Thyroid gland (tissue), 4 donors: ENCODE measurements at places on chromosomes 4 and X. TPM values are rescaled to one million over a fixed set of nuclear protein-coding genes. Genes with fewer than 3 reads are reported as not detected.

GRCh38 chr4:79959652-79960051, 113.4 kb downstream of the ANTXR2 start:
- no peaks in the 10 kb centered on the region for H3K27me3 ChIP-seq
- H3K27ac ChIP-seq, result no peak overlapping the region
- H3K4me3 ChIP-seq, result no peak overlapping the region
- no peaks in the 10 kb centered on the region for H3K36me3 ChIP-seq
- no peaks in the 10 kb centered on the region for H3K4me1 ChIP-seq

- H3K27me3 ChIP-seq, result no peaks in the 10 kb centered on the region
- DNase-seq, result no peak
Observed at GRCh38 chr4:169207436-169208089, 63.2 kb downstream of the SH3RF1 start.

- peak; percentile 49 for DNase-seq
- no peak overlapping the region for H3K27ac ChIP-seq
- H3K4me3 ChIP-seq, result no peak overlapping the region
- peaks cover 6% of the 10 kb centered on the region for H3K4me1 ChIP-seq
- no peaks in the 10 kb centered on the region for H3K36me3 ChIP-seq
- no peaks in the 10 kb centered on the region for H3K27me3 ChIP-seq
Observed at GRCh38 chr4:76748649-76749048, 149.3 kb downstream of the SOWAHB start.

NSUN7 gene
- 14.2 TPM for total RNA-seq

DNA sequence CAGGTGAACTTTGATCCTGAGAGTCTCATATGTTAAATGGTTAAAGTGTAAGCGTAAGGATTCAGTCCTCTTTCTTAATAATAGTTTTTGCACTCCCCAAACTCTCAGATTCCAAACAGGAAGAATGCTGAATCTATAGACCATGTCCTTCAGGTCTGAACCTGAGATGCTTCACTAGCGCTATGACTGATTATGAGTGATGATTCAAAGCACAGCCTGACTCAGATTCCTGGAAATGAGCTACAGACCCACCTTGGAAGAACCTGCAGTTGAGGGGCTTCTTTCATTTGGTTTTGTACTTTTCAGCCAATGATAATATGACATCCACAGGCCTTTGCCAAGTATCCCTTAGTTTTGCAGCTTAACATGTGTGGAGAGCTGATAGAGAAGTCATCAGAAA, 1.4 kb downstream of the EDNRA start:
- H3K27me3 ChIP-seq, result no peaks in the 10 kb centered on the region
- no peak overlapping the region for H3K4me3 ChIP-seq
- H3K27ac ChIP-seq, result no peak overlapping the region
- DNase-seq, result no peak
- H3K4me1 ChIP-seq, result peaks cover 3% of the 10 kb centered on the region

GRCh38 chr4:124018383-124019317, 622.1 kb downstream of the SPRY1 start:
- DNase-seq, result peak; percentile 18
- no peaks in the 10 kb centered on the region for H3K4me1 ChIP-seq
- no peaks in the 10 kb centered on the region for H3K36me3 ChIP-seq
- no peaks in the 10 kb centered on the region for H3K27me3 ChIP-seq
- H3K4me3 ChIP-seq, result no peak overlapping the region

GRCh38 chrX:148500423-148501385, at the start of gene AFF2:
Gene AFF2, plus strand, starts transcription at chrX:148500617. Its CDS starts 481 bp downstream, at chrX:148501098.
- no peak within 1 kb of the TSS for H3K27ac ChIP-seq
- peak within 1 kb of the TSS; percentile 5 for H3K4me3 ChIP-seq
- peaks cover 8% of the 10 kb centered on the region for H3K4me1 ChIP-seq
- H3K36me3 ChIP-seq, result no peaks in the 10 kb centered on the region
- DNase-seq, result peak; percentile 36

DNA sequence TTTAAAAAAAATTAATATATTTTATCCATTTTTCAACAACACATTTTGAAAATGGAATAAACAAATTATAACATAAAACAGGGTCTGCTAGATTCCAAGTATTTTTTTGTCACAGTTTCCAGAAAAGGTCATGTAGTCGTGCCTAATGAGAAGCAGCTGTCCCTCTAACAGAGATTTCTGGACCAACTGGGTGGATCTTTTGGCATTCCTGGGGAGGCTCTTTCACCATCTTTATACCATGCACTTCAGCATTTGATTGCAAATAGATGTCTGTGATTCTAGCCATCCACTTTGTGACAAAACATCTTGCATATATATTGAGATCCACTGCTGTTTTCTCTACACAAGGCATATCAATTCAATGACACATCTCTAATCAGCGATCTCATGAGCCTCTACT, 210.7 kb upstream of the LDB2 start:
- H3K36me3 ChIP-seq, result no peaks in the 10 kb centered on the region
- DNase-seq, result no peak
- H3K4me1 ChIP-seq, result no peaks in the 10 kb centered on the region
- no peak overlapping the region for H3K4me3 ChIP-seq

DNA sequence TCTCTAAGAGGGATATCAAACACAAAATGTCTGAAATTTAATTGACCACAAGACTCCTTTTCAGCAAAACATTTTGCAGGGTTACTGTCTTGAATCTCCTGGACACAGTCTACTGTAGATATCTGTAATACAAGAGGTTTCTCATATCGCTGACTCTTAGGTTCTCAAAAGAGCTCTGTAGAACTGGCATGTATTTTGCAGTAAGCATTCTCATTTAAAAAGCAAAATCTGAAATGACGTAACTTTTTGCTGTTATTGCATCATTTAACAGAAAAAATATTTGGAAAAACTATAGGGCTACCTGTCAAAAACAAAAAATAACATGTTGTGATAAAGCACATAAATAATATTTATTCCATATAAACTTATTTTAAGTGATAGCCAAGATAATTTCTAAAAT, 114.2 kb downstream of the CDS1 start:
- no peaks in the 10 kb centered on the region for H3K27me3 ChIP-seq
- H3K4me1 ChIP-seq, result no peaks in the 10 kb centered on the region

DCAF4L1 gene
- total RNA-seq, result 0.20 TPM

IL15 gene
- 25.3 TPM for total RNA-seq

DNA sequence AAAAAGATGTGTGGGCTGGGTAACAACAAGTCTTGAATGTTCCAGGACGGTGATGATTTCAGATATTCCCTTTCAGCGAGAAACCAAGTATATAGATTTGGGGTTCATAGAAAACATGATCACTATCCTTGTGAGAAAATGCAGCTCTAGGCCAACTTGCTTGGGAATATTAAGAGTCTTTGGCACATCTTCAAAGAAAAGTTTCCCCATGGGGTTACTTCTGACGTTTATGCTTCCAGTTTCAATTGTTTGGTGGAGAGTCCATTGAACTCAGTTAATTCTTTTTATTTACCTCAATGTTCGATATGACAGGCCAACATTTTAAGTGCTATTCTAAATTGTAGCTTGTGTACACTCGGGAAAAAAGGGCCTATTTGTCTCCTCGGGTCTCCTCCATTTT, 126.7 kb downstream of the NHS start:
- DNase-seq, result no peak
- no peak overlapping the region for H3K27ac ChIP-seq
- no peaks in the 10 kb centered on the region for H3K36me3 ChIP-seq
- H3K4me1 ChIP-seq, result no peaks in the 10 kb centered on the region

DNA sequence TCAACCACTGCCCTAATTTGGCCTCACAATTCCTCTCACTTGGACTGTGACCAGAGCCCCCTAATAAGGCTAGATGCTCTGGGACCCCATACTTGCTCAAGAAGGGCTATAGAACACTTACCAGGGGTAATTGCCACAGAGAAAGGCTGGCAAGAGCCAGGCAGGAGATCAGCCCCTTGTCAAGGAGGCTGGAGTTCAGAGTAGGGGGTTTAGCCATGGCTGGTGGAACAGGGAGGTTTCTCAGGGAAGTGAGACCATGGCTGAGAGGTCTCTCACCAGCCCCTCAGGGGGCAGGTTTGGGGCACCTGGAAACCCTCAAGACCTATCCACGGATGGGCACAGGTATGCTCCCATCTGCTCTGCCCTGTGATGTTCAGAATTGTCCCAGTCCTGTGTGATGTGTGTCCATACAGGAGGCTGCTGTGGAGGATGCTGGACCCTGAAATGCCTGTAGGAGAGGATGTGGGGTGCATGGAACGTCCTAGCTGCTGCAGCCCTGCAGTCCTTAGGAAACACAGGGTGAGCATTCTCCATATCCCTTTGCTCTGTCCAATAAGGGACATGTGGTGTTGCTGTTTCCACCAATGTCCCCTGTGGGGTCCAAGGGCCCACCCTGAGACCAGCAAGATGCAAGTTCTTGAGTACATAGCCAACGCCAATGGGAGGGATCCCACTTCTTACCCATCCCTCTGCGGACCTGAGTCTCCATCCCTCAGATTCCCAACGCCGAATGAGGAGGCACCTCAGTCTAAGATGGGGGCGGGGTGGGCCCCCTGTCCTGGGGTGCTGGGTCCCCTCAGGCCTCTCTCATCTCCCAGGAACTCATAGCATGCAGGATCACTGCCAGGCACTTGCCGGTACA, 16.4 kb upstream of the HSFX1 start:
- no peak overlapping the region for H3K4me3 ChIP-seq
- H3K36me3 ChIP-seq, result no peaks in the 10 kb centered on the region
- no peaks in the 10 kb centered on the region for H3K4me1 ChIP-seq
- DNase-seq, result no peak
- H3K27me3 ChIP-seq, result no peaks in the 10 kb centered on the region
- no peak overlapping the region for H3K27ac ChIP-seq

DNA sequence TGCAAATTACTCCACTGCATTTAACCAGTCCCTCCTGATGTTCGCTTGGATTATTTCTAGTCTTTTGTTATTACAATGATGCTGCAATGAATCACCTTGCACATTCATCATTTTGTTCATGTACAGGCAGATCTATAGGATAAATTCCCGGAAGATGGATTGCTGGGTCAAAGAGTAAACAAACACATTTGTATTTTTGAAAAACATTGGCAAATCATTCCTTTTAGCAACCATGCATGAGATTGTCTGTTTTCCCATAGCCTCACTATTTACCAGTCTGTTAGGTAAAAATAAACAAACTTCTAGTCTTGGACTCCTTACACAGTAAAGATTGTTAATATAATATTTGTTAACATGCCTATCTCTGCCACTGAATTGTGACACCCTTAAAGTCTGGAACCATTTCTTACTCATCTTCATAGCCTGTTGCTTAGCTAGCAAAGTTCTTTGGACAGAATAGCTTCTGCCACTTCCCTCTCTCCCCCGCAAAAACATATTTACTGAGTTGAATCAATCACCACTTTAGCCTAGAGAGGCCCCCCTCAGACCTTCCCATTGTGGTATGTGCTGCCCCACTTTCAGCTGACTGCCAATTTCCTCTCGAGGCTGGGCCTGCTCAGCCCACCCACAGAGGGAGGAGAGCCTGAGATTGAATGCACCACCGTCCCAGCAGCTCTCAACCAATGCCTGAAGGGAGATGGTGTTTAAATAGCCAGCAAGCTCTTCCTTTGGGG, 108.4 kb upstream of the ATXN3L start:
- H3K27me3 ChIP-seq, result no peaks in the 10 kb centered on the region
- DNase-seq, result no peak
- no peaks in the 10 kb centered on the region for H3K36me3 ChIP-seq
- no peak overlapping the region for H3K4me3 ChIP-seq
- no peaks in the 10 kb centered on the region for H3K4me1 ChIP-seq

CASP6 gene
- total RNA-seq, result 18.5 TPM

DNA sequence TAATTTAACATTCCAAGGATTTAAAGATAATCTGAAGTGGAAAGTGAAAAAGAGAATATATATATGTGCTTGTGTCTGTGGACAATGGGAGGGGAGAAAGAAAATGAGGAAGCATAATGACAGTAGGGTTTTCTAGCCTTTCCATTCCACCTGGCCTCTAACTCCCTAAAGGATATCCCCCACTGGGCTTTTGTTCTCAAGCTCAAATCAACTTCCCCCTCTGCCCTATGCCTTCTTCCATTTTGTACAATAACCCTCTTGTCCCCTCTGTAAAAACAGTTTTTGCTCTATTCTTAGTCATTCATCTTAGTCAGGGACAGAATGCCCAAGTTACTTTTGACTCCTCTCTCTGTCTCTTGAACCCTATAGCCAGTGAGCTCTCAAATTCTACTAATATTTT, 23.6 kb downstream of the ANTXR2 start:
- no peaks in the 10 kb centered on the region for H3K27me3 ChIP-seq
- H3K4me3 ChIP-seq, result no peak overlapping the region
- DNase-seq, result no peak
- peaks cover 7% of the 10 kb centered on the region for H3K4me1 ChIP-seq
- H3K27ac ChIP-seq, result no peak overlapping the region
- H3K36me3 ChIP-seq, result no peaks in the 10 kb centered on the region

CXCL10 gene
- total RNA-seq, result not detected

DNA sequence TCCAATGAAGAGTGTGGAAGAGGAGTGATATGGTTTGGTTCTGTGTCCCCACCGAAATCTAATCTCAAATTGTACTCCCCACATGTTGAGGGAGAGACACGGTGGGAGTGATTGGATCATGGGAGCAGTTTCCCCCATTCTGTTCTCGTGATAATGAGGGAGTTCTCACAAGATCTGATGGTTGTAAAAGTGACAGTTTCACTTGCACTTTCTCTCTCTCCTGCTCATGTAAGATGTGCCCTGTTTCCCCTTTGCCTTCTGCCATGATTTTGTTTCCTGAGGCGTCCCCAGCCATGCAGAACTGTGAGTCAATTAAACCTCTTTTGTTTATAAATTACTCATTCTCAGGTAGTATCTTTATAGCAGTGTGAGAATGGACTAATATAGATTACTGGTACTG, 39.6 kb downstream of the FAM47C start:
- DNase-seq, result no peak
- no peaks in the 10 kb centered on the region for H3K36me3 ChIP-seq
- H3K27ac ChIP-seq, result no peak overlapping the region
- H3K4me3 ChIP-seq, result no peak overlapping the region
- no peaks in the 10 kb centered on the region for H3K27me3 ChIP-seq

DNA sequence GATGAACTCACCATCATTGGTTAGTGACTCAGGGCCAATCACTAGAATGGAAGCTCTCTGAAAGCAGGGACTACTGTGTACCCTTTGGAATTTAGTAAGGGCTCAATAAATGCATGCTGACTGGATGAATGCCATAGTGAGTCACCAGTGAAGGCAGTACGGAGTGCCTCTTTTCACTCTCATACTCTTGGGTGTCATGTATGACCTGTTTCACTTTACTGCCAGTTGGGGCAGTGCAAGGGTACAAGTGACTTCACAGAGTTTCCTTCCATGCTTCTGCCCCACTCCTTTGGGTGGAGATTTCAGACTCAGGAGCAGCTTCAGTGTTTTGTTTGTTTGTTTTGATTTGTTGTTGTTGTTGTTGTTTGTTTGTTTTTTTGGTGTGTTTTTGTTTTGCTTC, 57.7 kb downstream of the SOX3 start:
- no peaks in the 10 kb centered on the region for H3K4me1 ChIP-seq
- no peak overlapping the region for H3K27ac ChIP-seq
- H3K4me3 ChIP-seq, result no peak overlapping the region
- H3K27me3 ChIP-seq, result no peaks in the 10 kb centered on the region
- no peaks in the 10 kb centered on the region for H3K36me3 ChIP-seq

FAM156A gene
- total RNA-seq, result 19.9 TPM

SSR4 gene
- 355 TPM for total RNA-seq

- H3K4me3 ChIP-seq, result no peak overlapping the region
- H3K27me3 ChIP-seq, result no peaks in the 10 kb centered on the region
- no peak for DNase-seq
- no peaks in the 10 kb centered on the region for H3K4me1 ChIP-seq
Observed at GRCh38 chr4:40857956-40858355, 108.2 kb downstream of the NSUN7 start.
